ENCODE measurements at places on chromosomes 3 and 15. TPM values are rescaled to one million over a fixed set of nuclear protein-coding genes. Genes with fewer than 3 reads are reported as not detected.

The SCAMP5 gene
- total RNA-seq: 1.2 TPM

The ZPLD1 gene
- 3.6 TPM for total RNA-seq

The C3orf85 gene
- total RNA-seq: 2.6 TPM

- DNase-seq: no peak
Observed at GRCh38 chr3:44045476-44046275, 196.0 kb upstream of the TOPAZ1 start.

The SLC25A20 gene
- 7.2 TPM for total RNA-seq

DNA sequence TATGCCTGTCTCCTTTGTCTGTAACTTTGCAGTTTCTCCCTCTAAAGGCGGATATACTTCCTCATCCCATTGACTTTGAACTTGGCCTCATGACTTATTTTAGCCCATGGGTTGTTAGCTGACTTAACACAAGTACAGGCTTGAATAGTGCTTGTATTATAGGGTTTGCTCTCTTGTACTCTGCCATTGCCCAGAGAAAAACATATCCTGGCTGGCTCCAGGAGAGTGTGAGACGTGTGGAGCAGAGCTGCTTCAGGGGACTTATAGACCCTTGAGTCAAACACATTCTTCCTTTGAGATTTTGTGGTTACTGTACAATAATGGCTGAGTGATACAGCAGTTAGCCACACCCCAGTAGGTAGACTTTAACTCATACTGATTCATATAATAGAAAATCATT, 124.0 kb downstream of the RAP2B start:
- no peak for DNase-seq

DNA sequence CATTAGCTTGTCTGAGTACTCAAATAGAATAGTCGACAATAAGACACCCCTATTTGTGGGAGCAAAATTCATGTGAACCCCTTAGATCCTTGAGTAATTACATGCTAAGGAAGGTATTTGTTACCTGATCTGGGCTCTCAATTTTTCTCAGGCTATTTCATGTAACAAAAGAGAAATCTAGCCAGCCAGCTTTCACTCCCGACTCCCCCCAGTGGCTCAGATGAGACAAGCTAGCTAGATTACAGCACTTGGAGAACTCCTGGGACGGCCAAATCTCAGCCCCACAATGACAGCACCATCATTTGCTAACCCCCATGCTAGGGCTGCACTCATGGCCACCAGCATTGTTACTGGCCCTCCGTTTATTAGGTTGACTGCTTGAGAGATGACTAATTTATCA, 41.3 kb downstream of the GLDN start:
- DNase-seq: peak; percentile 35

The PIAS1 gene
- 40.0 TPM for total RNA-seq

DNA sequence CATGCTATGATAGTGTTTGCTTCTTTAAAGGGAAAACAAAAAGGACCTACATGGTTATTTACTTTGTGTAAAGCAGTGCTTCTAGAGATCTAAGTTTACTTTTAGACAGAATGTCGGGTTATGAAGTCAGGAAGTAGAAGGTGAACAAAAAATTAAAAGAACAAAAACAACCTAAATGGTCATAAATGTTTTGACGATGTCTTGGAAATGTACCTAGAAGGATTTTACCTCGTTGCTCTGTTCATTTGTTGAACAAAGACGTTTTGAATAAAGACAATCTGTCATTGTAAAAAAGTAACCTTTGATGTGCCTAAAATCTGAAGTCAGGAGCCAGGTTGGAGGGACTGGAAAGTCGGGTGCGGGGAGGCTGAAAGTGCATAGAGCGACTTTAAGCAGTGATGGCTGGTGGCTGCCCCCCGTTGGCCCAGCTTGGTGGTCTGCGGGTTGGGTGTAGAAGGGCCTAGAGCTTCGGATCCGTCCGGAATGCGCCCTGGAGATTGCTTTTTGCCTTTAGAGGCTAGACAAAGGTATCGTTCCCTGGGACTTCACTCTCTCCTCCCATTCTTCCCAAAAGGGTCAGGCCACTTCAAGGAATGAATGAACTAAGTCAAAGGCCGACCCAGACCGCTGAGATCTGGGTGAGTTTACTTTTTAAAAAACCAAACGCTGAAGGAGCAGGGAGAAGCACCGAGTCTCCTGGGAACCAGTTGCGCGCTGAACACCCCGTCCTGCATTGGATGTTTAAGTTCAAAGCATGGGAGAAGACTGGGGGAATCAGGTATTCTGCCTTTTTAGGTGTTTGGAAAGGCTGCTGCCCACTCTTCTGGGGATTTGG, 2.1 kb downstream of the SOX14 start:
- DNase-seq: no peak

- DNase-seq: no peak
Observed at GRCh38 chr3:61420136-61420759, 141.1 kb upstream of the PTPRG start.

DNA sequence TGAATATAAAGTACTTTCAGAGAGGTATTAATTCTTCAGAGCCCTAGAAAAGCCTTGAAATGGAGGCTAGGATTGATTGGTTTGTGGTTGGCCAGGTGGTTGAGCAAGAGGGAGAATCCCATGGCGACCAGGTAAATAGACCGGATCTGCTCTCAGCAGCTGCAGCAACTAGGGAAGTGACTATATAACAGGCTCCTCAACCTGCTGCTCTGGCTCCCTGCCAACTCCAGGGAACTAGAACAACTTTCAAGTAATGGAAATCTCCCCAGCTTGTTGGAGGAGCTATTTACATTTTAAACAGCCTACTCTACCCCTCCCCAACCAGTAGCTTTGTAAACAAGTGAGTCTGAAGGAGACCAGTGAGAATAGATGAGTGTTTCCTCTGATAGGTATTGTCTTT, 121.8 kb upstream of the CADM2 start:
- peak; percentile 7 for DNase-seq

GRCh38 chr3:111967651-111968274, 11.1 kb upstream of the ABHD10 start:
- DNase-seq: peak; percentile 79

DNA sequence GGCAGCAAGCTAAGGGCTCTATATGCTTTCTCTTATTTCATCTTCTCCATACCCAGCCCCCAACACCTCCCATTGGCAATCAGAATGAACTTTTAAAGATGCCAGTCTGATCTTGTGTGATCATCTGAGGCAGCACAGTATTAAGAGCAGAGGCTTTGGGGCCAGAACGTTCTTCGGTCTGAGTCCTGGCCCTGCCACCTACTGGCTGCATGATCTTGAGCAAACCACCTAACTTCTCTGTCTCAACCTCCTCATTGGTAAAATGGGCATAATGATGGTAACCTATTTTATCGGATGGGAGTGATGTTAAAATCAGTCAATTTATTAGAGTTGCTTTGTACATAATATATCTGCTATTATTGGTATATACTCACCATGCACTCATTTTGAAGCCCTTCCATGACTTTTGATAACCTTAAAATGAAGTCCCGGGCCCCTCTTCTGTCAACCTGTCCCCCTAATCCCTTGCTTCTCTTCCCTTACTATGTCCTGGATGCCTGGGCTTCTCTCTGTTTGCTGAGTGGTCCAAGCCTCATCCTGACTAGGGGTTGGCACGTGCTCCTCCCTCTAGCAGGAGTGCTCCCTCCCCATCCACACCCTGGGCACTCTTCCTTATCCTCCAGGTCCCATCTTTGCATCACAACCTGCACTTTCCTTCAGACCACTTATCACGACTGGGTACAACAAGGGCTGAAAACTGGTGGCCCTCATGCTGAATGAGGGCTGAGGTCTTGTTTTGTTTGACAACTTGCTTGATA, 6.3 kb downstream of the EFCAB12 start:
- DNase-seq: no peak

GRCh38 chr3:177703788-177704187, 506.5 kb upstream of the TBL1XR1 start:
- DNase-seq: no peak

- DNase-seq: no peak
Observed at GRCh38 chr15:29067949-29068348, 182.2 kb downstream of the APBA2 start.

The GPR87 gene
- total RNA-seq: 4.1 TPM

GRCh38 chr15:77569729-77570125, 63.0 kb downstream of the LINGO1 start:
- DNase-seq: peak; percentile 24

GRCh38 chr15:57591822-57592367, at the start of gene MYZAP:
MYZAP (plus strand) TSS chr15:57591904; CDS start chr15:57592035, 131 bp downstream.
- peak; percentile 20 for DNase-seq

DNA sequence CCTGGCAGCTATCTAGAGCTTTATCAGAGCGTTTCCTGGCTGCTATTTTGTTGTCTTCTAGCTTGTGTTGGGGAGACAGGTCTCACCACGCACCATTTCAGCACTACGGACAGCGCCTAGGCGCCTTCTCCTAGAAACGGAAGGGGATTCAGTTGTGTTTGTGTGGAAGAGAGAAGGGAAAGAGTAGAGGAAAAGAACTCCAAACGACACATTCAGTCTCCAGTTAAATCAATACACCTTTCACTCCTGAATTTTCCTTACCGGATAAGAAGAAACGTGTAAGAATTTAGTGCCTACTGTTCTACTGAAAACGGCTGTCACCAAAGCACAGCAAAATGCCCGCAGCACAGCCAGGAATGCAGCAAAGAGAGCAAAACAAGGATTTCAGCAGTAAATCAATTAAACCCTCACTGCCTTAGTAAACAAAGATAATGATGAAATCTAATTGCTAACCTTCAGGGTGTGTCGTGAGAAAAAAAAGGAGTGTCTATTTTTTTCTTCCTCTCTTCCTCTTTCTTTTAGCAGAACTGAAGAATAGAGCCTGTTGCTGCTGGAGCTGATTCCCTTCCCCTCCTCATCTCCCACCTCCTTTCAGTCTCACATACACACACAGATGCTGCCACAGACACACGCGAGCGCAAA, 412 bp upstream of the CTXN2 start:
- DNase-seq: peak; percentile 88

DNA sequence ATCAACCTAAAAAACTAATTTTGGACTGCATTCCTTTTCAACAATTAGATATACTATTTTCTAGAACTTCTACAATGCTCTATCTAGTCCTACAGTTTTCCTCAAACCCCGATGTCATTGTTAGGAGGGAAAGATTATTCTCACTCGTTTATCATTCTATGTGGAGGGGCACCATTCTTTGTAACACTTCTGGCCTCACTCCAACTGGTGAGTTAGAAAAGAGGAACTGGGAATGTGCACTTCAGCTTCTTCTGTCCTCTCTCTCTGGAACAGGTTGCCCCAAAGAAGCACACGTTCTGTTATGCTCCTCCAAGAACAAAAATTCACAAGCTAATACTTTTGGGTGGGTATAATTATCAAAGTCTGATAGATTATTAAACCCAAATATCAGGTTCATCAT, 137.9 kb downstream of the UACA start:
- no peak for DNase-seq

The ECE2 gene
- not detected for total RNA-seq

The NOX5 gene
- 1.2 TPM for total RNA-seq

GRCh38 chr3:36686516-36686915, 77.8 kb downstream of the DCLK3 start:
- DNase-seq: no peak

DNA sequence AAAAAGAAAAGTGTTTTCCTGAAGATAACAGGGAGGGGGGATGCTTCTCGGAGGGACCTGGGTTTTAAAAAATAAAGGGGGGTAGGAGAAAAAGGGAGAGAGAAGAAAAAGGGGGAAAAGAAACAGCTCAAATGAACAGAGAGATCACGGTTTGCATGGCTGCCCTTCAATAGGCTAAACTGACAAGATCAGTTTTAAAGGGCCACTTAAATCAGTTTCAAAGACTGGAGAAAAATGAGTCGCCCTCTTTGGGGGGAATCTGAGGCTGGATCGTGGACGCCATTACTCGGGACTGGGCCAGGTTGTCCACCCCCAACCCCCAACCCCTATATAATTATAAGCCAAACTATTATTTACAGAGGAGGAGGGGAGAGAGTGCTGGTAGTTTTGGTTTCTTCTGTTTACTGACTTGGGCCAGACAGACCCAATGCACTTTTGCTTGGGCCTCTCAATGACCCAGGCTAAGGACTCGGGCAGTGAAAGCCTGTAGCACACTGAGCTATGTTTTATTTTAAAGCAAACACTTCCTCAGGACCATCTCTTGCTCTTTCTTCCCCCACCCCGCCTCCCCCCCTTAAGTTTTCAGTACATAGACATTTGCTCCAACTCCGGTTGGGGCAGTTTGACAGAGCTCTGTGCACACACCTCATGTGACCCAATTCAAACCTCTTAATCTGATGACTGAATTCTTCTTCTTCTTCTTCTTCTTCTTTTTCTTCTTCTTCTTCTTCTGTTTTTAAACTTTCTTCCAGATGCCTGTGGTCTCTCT, 6.3 kb downstream of the NR2F2 start:
- DNase-seq: peak; percentile 57

DNA sequence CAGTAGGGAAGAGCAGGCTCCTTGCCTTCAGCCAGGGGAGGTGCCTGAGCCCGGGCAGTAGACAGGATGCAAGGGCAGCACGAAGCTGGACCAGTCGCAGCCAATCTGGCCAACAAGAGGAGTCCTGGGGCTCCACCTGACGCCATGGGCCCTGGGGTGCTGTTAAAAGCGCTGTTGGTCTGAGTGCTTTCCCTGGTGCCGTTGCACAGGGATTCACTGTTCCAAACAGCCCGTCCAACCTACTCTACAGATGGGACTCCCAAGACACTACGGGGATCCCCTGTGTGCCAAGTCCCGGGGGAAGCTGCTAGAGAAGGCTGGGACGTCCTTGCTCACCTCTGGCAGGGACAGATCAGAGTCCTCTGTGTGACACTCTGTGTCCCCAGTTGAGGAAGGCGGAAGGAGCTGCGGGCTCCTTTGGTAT, 632 bp downstream of the CTSH start:
- DNase-seq: no peak

The RAD51 gene
- 0.48 TPM for total RNA-seq

The ITGB5 gene
- total RNA-seq: 143 TPM

Data from umbilical cord (tissue), 2 donors.